ENCODE measurements at places on chromosomes 1 and 21.

- peak; percentile 97 for DNase-seq
Measured at GRCh38 chr1:201917362-201918033, 28.8 kb downstream of the SHISA4 start.

DNA sequence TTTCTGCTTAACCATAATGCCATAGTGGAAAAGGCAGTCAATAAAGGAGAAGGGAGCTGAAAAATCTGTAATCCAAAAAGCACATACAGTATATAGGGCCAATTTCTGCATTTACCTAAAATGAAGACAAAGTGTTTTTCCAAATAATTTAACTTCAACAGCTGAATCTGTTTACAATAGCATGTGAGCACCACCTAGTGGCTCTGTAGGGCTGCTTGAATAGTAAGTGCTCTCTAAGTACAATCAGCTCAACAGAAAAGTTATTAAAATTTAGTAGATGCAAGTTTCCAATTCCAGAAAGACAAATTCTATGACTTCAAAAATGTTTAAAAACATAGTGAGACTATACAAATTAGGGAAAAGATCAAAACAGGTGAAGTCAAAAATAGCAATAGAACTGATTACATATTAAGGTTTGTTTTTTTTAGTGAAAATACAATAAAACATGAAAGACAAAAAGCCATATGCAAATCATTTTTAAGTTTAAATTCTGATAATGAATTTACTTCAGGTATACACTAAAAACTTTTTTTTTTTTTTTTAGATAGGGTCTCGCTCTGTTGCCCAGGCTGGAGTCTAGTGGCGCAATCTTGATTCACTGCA lies 220.0 kb downstream of the SETD4 start:
- DNase-seq: peak; percentile 96

DNA sequence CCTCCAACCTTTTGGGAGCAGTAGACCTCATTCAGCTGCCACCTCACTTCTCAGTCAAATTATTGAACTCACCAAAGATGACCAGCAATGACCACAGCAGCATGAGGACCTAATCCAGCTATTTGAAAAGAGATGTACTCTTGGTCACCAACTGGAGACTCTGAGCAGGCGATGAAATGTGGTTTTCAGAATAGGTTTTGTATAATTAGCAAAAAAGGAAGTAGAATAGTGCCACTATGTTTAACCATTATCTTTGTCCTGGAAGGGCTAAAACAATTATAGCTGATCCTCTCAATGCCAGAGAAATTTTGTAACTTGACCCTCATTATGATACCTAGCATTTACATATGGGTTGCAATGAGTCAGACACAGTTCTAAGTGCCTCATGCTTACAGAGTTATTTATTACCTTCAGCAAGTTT lies at the start of gene FCRL2:
Gene FCRL2 (minus strand): TSS at position 162 of the 421 bp plus-strand sequence. CDS start 59 bp downstream, at position 103.
- DNase-seq: no peak

DNA sequence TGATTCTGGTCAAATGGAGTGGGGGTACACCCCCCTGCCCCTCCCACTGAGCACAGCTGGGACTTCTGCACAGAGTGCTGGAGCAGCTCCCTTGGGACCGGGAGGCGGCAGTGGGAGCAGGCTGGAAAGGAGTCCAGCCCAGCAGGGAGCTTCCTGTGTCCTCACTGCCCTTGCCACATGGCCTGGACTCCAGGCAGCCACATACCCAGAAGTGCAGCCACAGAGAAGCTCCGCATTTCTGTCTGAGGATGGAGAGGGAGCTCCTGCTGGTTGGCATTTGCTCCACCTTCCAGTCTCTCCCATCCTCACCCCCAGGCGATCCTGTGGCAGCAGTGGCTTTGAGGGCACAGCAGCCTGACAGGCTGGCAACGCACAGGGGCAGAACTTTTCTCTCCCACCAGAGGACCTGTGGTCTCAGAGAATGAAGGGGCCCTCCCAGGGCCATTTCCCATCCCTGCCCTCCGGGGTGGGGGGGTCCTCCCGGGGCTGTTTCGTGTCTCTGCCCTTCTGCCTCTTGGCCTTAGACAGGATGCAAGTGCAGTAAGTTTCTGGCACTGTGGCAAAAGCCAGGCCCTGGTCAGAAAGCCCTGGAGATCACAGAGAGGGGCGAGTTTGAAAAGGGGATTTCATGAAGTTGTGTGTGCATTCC lies 103.6 kb upstream of the COL6A1 start:
- no peak for DNase-seq

- DNase-seq: no peak
Measured at GRCh38 chr1:219687779-219688178, 74.9 kb upstream of the ZC3H11B start.

All from fibroblast of the aortic adventitia (primary cell).